Astrocyte of the spinal cord (primary cell): ENCODE measurements at places on chromosomes 2 and 18.

DNA sequence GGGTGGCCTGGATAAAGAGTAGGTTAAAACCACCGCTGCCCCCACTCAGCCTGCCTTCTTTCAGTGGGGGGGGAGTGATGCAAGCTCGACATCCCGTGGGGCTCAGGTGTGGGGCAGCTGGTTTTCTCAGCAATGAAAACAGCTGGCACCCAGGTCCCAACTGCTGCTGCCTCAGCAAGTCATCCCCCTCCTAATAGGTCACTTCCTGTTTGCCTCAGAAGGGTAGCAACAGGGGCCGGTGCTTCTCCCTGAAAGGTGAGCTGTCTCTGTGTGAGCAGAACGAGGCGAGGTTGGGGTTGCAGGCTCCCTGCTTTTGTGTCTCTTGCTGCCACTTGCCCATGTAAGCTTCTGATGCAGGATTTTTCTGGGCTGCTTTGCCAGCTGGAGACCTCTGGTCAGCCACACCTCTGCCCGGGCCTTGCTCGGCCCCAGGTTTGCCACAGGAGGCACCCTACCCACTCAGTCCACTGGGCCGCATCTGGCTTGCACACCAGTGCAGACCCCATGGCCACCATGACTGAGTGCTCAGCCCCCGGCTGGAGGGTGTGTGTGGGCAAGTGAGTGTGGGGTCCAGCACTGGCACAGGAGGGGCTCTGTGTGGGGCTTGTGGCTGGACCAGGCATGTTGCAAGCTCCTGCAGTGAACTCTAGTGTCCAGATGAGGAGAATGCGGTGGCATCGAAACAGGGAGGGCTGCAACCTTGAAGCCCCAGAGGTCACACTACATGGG lies 11.5 kb upstream of the ASB1 start:
- DNase-seq, result no peak

DNA sequence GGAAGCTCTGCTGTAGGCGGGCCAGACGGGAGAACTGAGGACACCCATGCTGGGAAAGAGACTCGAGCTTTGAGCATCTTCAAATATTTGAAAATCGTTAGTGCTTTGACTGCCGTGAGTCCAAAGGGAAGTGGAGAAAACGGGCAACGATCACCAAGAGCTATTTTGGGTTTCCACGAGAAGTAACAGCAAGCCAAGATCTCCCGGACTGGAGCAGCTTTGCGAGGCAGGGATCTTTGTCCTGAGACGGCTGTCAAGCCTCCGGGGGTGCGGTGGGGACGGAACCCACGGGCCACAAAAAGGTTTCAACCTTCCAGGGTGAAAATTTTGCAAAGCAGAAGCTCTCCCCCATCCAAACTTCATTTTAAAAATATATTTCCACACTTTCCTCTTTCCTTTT lies 195.8 kb downstream of the NDUFA10 start:
- DNase-seq, result no peak

DNA sequence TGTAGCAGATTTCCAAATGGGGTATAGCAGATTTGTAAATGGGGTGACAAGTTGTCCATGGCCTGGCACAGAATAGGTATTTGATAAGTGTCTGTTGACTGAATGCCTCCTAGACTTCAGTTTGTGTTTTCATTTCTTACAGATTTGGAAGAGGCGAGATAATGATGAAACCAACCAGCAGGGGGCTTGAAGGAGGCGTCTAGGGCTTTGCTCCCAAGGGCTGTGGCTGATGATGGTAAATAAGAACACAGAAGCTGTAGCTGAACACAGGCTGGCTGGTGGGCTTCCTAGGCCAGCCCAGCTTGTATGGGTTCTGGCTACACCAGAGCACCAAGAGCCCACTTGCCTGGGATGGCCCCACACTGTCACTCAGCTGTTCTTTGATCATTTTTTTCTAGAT lies 19.4 kb downstream of the SFTPB start:
- peak; percentile 58 for DNase-seq

DNA sequence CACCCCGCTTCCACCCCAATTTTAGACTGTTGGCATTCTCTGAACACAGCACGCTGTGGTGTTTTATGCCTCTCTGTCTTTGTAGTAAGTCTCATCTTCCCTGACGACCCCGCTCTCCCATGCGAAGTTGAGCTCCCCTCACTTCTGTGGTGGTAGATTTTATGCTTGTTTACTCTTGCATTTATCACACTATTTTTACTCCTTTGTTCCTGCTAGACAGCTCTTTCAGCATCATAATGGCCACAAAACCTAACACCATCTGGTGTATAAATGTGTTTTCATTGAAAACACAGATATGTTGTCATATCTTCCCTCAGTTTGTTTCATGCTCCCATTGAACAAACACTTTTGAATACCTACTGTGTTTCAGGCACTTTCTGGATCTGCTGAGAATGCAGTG lies 57.1 kb downstream of the PKP4 start:
- DNase-seq, result no peak

GRCh38 chr2:58871469-58872142 lies 630.5 kb upstream of the FANCL start:
- no peak for DNase-seq

DNA sequence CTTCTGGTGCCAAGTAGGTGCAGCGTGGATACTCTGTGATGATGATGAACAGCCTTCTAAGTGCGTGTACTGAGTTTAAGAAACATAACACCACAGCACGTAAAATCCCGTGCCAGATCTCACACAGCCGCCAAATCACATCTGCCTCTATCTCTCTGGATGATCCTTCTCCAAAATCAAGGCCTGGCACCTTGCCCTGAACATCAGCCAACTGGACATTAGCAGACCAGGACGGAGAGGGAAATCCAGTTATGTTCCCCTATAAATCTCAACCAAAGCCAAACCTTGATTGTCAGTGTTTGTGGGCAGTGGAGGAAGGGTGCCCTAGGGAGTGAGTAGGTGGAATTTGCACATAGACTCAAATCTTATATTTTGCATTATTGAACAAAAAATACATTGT lies 164.3 kb downstream of the MIB1 start:
- no peak for DNase-seq

DNA sequence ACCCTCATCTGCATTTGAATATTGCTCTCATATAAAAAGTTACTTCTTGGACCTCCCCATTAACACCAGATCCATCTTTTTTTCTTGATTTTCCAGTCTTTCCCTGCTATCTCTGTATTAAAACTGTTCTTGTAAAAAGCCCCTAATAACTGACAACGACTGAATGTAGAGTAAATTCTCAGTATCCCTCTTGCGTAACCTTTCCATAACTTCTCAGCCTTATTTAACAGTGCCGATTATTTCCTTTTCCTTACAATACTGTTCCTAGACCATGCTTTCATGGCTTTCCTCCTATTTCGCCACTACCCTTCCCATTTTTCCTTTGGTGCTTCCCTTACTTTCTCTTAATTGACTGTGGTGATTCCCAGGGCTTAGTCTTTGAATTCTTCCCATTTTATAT lies 348.9 kb upstream of the DSEL start:
- no peak for DNase-seq

DNA sequence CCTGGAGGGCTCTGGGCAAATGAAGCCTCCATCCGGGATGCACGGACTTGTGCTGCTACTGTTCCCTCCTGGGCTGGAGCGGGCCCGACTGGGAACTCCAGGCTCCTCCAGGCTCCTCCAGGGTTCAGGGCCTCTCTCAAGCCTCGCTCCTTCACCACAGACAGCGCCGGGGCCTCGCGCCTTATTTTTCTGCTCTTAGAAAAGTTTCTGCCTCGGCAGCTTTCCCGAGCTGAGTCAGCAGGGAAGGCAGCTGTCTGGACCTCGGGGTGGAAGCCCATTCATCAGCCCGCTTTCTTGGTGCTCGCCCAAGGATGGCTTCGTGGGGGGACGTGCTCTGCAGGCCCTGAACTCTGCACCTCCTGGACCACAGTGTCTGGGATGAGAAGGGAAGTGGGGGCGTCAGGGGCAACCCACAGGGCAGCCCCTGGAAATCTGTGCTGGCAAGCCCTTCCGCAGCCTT lies 12.9 kb upstream of the TEX51 start:
- peak; percentile 29 for DNase-seq

- peak; percentile 16 for DNase-seq
Observed at GRCh38 chr2:150598383-150598782, 110.9 kb upstream of the RND3 start.

GRCh38 chr2:15673919-15674636 lies 82.4 kb downstream of the DDX1 start:
- DNase-seq, result peak; percentile 19

DNA sequence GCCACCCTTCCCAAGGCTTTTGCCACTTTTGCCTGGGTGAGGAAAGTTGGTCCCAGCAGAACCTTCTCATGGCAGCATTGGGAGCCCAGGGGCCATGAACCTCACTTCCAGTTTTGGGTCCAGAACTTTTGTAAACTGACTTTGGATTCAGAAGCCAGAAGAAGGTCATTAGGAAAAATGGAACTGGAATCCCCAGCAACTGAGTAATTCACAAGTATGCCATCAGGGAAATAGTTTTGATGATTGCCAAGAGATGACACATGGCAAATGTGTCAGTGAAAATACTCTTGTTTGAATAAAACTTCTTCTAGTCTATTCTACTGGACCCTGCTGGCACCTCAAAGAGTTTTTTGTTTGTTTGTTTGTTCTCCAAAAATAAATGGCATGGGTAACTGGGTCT lies 203.7 kb downstream of the SETBP1 start:
- DNase-seq, result peak; percentile 10

GRCh38 chr2:27086090-27086723 lies 365 bp upstream of the KHK start:
- peak; percentile 91 for DNase-seq

GRCh38 chr2:1717113-1717512 lies 27.2 kb downstream of the PXDN start:
- peak; percentile 50 for DNase-seq

DNA sequence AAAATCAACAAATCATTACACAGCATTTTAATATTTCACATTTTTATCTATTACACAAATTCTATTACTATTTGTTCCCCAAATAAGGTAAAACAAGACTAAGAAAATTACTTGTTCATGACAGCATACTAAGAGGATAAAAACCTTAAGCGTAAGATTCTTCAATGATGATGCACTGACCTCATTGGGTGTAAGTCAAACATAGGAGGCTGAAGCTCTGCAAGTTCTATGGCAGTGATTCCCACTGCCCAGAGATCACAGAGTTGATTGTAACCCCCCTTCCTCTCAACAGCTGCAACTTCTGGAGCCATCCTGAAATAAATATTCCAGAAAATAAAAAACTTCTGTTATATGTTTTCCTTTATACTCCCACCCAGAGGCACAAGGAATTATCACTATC lies 82.2 kb upstream of the CDKL4 start:
- DNase-seq, result peak; percentile 26

- DNase-seq, result peak; percentile 73
Observed at GRCh38 chr18:63439334-63439733, 17.1 kb upstream of the VPS4B start.

DNA sequence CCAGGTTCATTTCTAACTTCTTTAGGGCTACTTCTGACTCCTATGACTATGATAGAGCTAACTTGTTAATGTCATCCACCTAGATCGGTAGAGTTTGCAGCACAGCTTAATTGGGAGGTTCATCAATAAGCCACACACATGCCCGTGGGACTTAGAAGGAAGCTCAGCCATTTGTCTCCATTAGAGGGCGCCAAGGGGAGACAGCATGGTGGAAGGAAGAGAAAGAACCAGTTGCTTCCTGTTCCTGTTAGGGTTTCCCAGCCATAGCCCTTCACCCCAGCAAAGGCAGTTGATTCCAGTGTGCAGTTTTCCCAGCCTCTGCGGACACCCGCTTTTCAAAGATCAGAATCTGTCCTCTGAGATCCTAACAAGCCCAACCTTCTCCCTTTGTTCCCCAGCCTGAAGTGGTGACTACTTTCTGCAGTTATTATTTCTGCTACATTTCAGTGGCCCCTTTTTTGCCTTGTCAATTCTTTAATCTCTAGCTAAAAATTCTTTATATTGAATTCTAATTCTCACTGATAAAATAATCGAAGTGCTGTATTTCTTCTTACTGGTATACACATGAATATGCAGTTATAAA lies 30.3 kb downstream of the MAIP1 start:
- DNase-seq, result peak; percentile 74

DNA sequence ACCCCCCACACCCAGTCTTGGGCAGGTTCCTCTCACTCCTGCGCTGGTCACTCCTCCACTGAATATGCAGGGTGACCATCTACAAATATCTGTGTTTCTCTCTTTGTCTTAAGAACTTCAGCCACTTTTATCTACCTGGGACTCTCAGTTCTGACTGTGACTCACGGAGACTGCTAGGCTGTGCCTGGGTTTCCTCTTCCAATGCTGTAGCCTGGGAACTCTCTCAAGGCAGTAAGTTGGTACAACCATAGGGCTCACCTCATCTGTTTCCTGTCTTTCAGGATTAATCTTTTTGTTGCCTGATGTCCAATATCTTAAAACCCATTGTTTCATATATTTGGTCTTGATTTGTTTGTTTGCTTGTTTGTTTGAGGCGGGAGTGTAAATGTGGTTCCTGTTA lies 47.2 kb upstream of the ZNF396 start:
- DNase-seq, result no peak

DNA sequence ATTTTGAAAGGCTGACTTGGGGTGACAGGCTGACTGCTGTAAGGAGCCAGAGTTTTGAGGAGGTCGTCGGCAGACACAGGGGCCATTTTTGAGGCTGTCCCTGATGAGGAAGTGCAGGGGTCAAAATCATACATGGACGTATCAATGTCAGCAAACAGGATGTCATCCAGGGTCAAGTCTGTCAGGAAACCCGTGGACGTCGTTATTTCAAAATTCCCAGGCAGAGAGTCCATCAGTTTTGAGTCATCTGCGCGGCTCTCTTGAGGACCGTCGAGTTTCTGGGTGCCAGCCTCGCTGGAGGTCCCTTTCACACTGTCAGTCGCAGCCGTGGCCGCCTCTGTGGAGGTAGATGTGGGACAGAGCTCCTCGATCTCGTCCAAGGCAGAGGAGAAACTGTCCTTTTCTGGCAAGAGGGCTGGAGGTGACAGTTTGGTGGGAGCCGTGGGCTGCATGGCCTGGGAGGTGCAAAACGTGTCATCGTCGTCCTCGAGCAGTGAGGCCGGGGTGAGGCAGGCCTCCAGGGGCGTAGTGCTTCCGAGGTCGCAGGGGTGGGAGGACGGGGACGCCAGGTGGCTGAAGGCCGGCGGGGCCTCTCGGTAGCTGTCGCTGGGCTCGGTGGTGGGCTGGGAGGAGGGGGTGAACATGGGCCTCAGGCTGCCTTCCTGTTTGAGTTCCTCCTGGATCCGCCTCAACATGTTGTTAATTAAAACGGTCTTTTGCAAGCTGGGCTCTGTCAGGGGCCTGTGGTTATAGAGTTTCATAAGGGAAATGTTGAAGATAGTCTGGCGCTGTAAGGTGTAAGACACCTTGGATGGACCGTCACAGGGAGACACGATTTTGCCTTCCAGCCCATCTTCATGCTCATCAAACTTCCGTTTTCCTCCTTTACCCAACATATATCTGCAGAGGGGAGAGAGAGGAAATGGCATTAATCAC lies 17.5 kb downstream of the SERTAD2 start:
- DNase-seq, result no peak

DNA sequence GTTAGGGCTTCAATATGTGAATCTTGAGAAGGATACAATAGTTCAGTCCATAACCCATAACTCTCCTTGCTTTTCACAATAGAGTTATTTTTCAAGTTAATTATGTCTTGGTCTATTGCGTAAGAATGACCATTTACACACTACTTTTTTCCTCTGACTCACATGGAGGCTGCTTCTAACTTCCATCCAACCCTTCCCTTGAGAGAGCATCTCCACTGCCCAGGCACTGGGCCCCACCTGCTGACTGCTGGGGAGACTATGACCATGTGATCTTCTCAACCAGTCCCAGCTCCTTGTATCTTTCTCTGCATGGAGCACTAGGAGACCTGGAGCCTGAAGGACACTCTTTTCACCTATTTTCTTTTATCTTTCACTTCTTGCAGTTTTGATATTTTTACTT lies 251.5 kb downstream of the GPD2 start:
- no peak for DNase-seq
